ENCODE measurements at places on chromosomes 2 and 18.

DNA sequence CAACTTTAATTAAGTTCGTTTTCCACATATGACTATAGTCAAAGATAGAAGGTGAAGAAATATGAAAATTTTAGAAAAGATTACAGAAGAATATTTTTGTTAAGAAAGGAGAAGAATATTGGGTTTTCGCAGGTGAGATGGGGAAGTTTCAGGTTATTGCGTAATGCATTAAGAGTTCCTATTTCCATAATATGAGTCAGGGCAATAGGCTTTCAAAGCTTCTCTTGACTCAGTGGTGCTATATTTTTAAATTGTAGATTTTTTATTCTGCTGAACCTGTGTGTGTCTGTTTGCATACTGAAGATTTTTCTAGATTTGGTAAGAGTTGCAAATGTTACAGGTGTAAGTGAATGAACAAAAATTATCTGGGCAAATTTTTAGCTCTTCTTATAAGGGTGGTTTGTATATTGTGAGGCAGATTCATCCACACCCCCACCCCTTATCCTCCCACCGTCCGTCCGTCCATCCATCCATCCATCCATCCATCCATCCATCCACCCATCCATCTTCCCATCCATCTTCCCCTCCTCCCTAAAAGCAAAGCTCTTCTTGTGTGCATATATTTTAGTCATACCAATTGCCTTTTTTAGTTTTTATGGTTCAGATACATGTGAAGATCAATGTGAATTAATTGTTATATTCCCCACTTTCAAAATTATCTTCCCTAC is 69.6 kb downstream of the MYO1B start:
- DNase-seq: no peak
- H3K27me3 ChIP-seq: peaks cover 6% of the 10 kb centered on the region
- no peak overlapping the region for H3K27ac ChIP-seq
- H3K36me3 ChIP-seq: no peaks in the 10 kb centered on the region
- H3K4me3 ChIP-seq: no peak overlapping the region

GRCh38 chr18:27411911-27412310 is 226.8 kb upstream of the CHST9 start:
- no peaks in the 10 kb centered on the region for H3K4me1 ChIP-seq
- H3K27me3 ChIP-seq: no peaks in the 10 kb centered on the region
- no peak for DNase-seq
- no peak overlapping the region for H3K4me3 ChIP-seq
- H3K36me3 ChIP-seq: no peaks in the 10 kb centered on the region

- DNase-seq: no peak
- no peak overlapping the region for H3K4me3 ChIP-seq
- no peaks in the 10 kb centered on the region for H3K36me3 ChIP-seq
Observed at GRCh38 chr2:208006337-208006736, 19.0 kb downstream of the PLEKHM3 start.

GRCh38 chr18:75548353-75548905 is 120.9 kb upstream of the SMIM21 start:
- no peaks in the 10 kb centered on the region for H3K27me3 ChIP-seq
- DNase-seq: no peak
- H3K27ac ChIP-seq: no peak overlapping the region
- H3K4me3 ChIP-seq: no peak overlapping the region

GRCh38 chr2:36659872-36660312 is 36.6 kb upstream of the VIT start:
- DNase-seq: no peak
- no peak overlapping the region for H3K4me3 ChIP-seq
- H3K27ac ChIP-seq: no peak overlapping the region
- H3K27me3 ChIP-seq: peaks cover 6% of the 10 kb centered on the region

- H3K27me3 ChIP-seq: peaks cover 4% of the 10 kb centered on the region
- DNase-seq: no peak
- no peak overlapping the region for H3K27ac ChIP-seq
Observed at GRCh38 chr2:38146275-38146906, 70.4 kb upstream of the CYP1B1 start.

- peaks cover 23% of the 10 kb centered on the region for H3K27me3 ChIP-seq
- DNase-seq: no peak
- peaks cover 23% of the 10 kb centered on the region for H3K4me1 ChIP-seq
- no peaks in the 10 kb centered on the region for H3K36me3 ChIP-seq
Observed at GRCh38 chr2:217900780-217901360, 101.9 kb downstream of the TNS1 start.
